ENCODE measurements at places on chromosomes 1 and 21.

DNA sequence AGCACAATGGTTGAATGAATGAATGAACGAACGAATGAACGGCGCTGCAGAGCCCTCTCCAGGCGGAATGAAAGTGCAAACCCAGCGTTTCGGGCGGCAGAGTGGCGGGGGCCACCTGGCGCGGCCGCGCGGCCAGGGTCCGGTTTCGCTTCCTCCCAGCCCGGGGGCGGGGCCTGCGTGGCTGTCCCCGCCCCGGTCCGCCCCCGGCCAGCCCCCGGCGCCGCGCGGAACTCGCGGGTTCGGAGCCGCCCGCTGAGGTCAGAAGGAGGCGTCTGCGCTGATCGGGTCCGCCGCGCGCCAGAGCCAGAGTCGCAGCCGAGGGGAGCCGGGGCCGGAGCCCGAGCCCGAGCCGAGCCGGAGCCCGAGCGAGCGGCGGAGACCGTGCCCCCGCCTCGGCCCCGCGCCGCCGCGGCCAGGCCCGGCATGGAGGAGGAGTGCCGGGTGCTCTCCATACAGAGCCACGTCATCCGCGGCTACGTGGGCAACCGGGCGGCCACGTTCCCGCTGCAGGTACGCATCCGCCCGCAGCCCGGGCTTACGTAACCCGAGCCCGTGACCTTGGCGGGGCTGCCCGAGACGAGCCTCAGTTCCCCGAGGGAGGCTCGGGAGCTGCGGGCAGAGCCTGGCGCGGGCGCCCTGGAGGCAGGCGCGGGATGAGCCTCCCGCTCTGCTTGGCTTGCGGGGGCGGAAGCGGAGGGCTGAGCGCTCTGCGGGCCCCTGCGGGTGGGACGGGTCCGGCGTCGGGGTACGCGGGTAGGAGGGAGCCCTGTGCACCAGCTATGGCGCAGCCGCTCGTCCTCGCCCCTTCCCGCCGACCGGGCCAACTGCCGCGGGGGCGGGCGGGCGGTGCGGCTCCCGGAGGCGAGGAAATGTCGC, at the start of gene PDXK:
PDXK (plus strand) TSS at position 258 of the 876 bp plus-strand sequence; CDS start at position 424, 166 bp downstream.
- DNase-seq, result peak; percentile 93

DNA sequence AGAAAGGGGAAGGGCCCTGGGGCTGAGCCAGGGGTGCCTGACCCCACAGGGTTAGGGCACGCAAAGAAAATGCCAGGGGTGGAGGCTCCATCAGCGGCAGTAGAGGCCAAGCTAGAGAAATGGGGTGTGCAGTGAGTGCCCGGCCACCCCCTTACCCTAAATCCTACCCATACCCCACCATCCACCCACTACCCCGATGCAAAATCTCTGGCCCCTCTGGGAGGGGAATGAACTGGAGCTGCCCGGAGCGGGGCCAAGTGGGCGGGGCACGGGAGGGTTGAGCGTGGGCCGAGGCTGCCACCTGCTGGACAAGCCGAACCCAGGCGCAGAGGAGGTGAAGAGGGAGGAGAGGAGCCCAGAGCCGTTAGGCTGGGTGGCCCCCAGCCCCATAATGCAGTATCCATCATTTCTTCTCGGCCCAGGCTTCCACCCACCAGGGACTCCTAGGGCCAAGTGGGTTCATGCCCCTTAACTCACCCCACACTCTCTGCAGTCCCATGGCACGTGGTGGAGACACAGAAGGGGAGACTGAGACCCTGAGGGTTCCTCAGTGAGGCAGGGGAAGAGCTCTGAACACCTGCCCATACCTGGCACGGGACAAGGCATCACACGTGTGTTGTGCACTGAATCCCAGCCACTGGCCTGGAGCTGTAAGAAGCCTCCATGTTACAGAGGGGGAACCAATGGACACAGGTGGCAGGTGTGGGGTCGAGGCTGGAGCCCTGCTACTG, 1.4 kb upstream of the C1QC start:
- DNase-seq, result peak; percentile 59

GRCh38 chr1:94769551-94769950, 50.6 kb upstream of the SLC44A3 start:
- no peak for DNase-seq

DNA sequence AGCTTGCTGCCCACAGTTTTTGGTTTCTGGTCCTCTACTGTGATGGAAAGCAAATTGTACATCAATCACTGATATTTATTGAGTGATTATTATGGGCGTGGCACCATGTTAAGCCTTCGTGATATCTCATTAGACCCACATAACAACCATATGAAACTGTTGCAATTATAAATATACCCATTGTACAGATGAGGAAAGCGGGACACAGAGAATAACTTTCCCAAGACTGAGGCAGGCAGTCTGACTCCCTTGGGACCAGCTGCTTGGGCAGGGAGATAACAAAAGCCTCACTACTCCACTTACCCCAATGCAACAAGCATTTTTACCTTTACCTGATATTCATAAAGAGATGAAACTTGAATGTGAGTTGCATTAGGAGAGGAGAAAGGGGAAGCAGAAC, 4.3 kb upstream of the CASZ1 start:
- no peak for DNase-seq

DNA sequence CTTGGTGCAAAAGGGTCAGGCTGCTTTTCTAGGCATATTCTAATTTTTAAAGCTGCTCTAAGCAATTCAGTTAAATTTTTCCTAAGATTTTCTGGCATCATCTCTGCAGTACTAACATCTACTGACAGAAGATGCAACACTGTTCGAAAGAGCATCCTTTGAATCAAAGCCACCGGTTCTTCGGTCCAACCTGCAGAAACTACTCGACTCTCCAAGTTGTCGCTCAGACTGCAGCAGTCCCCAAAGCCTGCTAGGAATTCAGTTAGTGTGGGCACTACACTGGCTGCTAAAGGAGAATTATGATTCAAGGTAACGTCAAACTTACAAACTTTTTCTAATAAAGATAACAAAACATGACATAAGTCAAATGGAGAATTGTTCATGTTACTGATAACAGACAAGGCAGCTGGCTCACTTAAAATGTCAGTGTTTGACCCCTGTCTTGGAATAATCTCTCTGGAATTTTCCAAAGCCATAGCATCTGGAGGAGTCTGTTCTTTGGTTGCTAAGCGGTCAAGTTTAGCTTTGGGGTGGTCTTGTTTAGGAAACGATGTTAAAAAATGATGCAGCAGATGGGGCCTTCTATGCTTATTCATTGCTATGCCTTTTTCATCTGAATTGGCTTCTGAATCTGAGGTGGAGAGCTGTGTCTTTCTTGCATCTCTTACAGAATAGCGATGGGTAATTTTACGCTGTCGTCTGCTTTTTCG, 56.9 kb downstream of the LYST start:
- no peak for DNase-seq

- peak; percentile 89 for DNase-seq
These were observed at the start of gene SDCCAG8 for GRCh38 chr1:243255791-243256512. Gene SDCCAG8 (plus strand): TSS chr1:243256041. CDS start chr1:243256174, 133 bp downstream.

GRCh38 chr1:10958614-10959013, 53.8 kb upstream of the TARDBP start:
- peak; percentile 69 for DNase-seq

DNA sequence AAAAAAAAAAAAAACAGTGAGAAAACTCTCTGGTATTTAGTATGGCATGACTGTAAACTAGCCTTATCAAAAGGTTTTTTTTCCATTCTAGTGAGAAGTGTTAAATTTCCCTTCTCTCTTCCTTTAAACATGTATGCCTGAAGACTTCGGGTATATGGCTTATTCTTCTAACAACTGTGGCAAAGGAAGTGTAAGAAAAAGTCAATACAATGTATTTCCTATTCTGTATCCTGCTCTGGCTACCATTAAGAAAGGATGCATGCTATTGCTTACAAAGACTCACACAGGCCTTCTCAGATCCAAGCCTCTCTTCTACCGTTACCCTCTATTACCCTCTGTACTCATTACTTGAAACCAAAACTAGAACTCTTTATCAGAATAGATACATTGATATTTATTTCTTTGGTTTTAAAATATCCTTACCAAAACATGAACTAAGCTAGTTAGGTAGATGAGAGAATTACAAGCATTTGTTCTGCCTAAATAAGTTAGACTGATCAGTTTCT, 8.4 kb downstream of the CEPT1 start:
- no peak for DNase-seq

GRCh38 chr1:48055876-48056764, 58.9 kb upstream of the TRABD2B start:
- no peak for DNase-seq

DNA sequence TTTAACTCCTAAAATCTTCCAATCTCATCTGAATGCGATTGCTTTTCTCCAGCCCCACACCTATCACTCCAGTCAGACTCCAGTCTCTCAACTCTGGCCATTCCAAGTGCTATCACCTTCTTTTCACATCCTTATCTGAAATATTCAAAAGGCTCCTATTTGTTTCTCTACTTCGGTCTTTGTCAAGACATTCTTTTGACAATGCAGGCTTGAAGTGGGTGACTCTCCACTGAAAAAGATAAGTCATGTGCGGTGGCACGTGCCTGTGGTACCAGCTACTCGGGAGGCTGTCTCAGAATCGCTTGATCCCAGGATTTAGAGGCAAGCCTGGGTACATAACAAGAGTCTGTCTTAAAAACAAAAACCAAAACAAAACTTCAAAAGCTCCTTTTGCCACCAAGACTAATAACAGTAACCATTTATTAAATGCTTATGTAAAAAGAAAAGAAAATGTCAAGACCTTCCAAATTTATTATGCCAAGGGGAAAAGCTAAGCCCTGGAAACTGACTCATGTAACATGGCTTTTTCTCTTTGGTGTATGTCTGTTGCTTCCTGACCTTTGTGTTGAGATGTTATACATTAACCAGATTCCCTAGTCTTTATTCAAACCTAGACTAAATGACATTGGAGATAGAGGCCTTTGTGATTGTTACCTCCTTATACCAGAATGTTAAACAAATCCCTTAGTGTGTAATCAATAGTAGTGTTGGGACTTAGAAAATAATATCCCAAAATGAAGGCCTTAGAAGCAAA, 3.6 kb downstream of the ALG14 start:
- DNase-seq, result no peak

DNA sequence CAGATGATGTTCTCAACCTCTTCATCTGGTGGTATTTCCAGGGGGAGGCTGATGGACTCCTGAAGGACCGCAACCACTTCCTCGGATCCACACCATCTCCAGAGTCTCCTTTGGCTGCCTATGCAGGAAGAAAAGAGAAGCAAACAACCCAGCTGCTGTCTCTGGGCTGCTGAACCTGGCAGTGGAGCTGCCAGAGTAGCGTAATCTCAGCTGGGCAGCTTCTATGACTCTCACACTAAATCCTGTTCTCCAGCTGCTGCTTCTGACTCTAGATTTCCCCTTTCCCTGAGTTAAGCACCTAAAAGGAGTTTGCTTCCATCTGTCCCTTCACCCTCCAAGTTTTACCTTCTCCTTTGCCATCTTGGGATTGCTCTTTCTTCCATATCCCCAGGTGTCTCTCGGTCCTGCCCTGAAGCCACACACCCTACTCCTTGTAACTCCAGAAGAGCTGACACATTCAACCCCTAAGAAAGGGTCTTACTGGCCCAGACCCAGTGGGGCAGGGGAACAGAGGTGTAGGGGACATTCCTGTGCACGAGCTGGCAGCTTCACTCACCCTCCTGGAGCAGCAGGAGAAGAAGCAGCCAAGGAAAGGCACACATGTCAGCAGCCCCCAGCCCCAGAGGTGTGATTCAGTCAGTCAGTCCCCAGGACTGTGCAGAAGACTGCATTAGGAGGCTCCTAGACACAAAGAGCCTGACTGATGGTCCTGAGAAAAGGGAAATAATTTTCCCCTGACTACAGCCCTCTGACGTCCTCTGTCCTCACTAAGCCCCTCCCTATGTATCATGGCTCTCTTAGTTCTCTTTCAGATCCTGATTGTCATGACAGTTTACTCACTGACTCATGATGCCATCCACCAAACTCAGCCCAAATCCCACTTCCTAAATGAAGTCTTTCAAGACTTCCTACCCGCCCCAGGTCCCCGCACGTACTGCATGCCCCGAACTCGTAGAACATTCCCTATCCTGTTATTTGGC, at the start of gene SLAMF9:
SLAMF9 (minus strand) TSS at position 702 of the 980 bp plus-strand sequence; CDS start at position 602, 100 bp downstream.
- no peak for DNase-seq

- no peak for DNase-seq
These were observed 56.0 kb upstream of the POU3F1 start for GRCh38 chr1:38102636-38103035.

GRCh38 chr1:9320520-9321479, 28.1 kb downstream of the SPSB1 start:
- DNase-seq, result no peak

DNA sequence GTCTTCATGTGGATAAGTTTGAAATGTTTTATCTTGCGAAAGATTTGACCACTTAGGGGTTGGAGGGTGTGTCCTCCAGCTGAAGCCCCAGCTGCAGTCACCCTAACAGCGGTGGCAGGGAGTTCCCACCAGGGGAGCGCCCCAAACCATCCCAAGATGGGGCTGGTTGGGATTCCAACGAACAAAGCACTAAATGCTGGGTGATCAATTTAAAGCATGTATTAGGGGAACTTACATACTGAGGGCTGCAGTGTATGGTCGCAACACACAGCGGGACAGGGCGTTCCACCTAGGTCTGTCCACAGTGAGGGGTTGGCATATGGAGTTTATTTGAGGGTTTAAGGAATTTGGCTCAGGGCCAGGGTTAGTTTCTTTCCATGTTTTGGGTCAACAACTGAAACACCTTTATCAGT, 26.3 kb downstream of the SLC37A1 start:
- no peak for DNase-seq

DNA sequence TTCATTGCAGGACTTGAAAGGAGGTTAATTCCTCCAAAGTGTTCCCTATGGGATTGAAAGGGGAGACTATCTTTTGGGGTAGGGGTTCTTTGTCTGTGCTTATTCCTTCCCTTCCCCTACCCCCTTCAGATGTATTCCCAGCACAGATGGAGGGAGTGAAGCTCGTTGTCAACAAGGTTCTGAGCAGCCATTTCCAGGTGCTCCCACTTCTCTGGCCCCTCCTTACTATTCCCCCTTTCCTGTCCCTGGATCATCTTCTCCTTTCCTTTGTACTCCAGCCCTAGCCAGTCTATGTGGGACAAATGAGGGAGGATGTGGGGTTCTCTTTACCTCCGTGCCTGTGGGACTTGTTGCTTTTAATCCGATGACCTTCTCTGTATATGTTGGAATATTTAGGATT, 899 bp downstream of the TOMM40L start:
- DNase-seq, result no peak

DNA sequence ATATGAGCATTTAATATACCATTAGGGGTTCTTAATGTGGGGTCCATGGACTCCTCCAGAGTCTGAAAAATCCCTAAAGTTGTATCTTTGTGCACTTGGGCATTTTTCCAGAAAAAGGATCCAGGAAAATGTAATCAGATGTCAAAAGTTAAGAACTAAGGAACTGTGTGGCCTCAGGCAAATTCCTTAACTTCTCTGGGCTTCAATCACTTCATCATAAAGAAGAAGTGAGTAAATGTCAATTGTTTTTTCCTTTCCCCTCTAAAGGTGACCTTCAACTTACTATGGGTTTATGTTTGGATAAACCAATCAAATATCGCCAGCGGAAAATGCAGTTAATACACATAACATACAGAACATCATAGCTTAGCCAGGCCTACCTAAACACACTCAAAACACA, 2.5 kb downstream of the MAD2L2 start:
- no peak for DNase-seq

GRCh38 chr1:66468722-66469121, 65.2 kb upstream of the SGIP1 start:
- DNase-seq, result no peak

Measured in T47D (cell line).